Stimulated activated CD4-positive, alpha-beta T cell treated with anti-CD3 and anti-CD28 coated beads, TNF-alpha, amount 100 ng/mL, for 4 hours (primary cell): ENCODE measurements at places on chromosomes 2 and 18.

DNA sequence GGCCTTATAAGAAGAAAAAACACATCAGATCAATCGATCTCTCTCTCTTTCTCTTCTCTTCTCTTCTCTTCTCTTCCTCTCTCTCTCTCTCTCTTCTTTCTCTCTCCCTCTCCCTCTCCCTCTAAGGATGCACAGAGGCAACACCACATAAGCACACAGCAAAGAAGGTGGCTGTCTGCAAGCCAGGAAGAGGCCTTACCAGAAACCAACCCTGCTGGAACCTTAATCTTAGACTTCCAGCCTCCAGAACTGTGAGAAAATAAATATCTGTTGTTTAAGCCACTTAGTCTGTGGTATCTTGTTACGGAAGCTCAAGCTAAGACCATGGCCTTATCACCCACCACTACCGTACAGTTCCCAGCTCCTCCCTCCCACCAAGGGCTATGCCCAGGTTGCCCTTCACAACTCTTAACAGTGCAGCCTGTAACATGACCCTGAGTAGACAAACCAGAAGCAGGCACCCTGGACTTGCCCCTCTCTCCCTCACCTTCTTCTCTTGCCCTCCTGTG is 25.2 kb upstream of the TMEM237 start:
- DNase-seq, result no peak

- DNase-seq, result no peak
These were observed 227.5 kb downstream of the SH3RF3 start for GRCh38 chr2:109356324-109357035.

- no peak for DNase-seq
These were observed 115.5 kb downstream of the HDAC4 start for GRCh38 chr2:239285071-239285931.

DNA sequence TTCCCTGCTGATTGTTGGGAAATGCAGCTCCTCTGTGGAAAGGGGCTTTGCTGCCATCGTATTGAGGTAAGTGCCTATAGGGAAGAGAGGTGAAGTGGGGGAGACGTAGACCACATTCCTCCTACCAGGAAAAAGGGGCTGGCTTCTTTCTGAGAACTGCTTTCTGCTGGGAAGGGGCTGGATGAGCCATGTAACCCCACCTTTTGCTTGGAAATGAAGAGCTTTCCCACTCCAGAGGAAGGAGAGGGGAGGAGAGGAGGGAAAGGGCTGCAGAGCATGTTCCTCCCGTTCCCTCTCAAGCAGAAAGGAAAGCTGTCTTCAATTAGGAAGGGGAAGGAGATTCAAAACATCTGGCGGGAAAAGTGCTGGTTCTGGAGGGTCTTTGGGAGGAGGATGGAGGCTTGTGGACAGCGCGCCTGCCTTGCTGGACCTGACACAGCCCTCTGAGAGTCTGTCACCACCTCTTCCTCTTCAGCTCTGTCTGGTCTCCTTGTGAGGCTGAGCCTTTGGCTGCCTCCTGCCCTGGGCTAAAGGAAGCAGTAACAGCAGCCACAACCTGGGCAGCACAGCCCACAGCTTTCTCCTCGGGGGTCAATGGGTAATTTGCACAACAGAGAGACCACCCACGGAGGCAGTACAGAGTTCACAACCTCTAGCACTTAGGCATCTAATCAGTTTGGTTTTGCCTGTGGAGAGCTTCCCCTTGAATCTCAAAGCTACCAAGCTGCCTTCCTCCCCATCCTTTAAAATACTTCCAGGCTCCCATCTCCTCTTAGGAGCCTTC is 410.0 kb upstream of the TNP1 start:
- no peak for DNase-seq

DNA sequence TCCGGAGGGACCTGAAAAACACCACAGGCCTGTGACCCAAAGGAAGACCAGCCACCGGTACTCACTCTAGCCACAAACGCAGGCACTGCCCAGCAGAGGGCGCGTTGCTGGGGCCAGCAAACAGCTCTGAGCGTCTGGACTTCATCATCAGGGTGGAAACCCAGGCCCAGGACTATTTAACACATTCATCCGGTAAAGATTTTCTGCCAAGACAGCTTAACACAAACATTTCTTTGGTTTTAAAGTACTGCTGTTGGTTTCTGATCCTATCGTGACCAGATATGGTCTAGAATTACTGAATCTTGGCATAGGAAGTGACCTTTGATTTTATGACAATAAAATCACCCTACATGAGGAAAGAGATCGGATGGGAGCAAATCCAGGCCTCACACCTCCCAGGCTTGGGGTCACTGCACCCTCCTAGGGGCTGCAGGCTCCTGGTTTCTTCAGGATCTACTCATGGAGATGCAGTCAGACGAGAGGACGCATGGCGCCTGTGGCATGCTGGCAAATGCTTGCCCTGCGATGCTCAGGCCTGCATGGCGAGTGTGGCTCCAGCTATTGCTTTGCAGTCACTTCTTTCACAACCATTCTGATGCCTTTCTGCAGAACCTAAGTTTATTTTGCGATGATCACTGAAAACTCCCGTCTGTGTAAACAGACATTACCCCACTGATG is 130.4 kb downstream of the COL4A4 start:
- no peak for DNase-seq

GRCh38 chr2:96702098-96702785 is 37.6 kb downstream of the LMAN2L start:
- no peak for DNase-seq

GRCh38 chr2:25758348-25758747 is 85.0 kb upstream of the DTNB start:
- DNase-seq, result no peak

- DNase-seq, result no peak
These were observed 116.1 kb upstream of the RAB12 start for GRCh38 chr18:8493141-8493540.

DNA sequence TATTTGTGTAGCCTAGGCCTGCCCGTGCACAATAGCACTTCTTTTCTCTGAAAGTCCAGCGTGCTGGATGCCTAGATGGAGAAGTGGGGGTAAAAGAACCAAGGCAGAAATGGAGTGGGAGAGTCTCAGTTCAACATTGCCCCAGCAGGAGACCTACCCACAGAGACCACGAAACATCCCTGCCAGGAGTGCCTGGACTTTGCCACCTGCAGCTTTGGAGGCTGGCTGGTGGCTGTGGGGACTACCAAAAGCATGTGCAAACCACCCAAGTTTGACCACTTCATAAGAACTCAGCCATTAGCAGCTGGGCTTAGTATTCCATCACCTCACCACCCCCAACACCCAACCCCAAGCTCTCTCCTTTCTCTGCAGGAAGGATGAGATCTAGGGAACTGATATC is 416.9 kb upstream of the ID2 start:
- no peak for DNase-seq

DNA sequence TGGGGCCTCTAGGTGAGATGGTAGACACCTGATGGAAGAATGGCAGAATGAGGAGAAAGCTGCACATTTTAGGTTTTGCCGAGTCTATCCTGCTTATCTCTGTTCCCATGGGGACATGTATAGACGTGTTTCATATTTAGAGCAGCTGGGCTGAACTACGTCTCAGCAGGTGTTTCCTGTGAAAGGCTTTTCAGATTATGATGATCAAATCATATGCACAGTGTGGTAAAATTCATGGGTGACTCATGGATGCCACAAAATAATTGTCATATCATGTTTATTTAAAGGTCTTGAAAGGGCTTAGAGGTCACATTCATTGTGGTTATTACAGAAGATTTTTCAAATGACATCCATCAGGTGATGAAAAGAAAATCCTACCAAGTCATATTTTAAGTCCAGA is 90.5 kb downstream of the ICOS start:
- no peak for DNase-seq

GRCh38 chr2:26692897-26693849 is 651 bp downstream of the KCNK3 start:
- no peak for DNase-seq

GRCh38 chr2:115084446-115084845 is 642.0 kb downstream of the DPP10 start:
- no peak for DNase-seq

- DNase-seq, result no peak
These were observed 8.4 kb downstream of the L3MBTL4 start for GRCh38 chr18:6406075-6406909.

- DNase-seq, result no peak
These were observed 24.5 kb downstream of the KCNF1 start for GRCh38 chr2:10935953-10936942.

- DNase-seq, result no peak
These were observed 208.9 kb upstream of the BOD1L2 start for GRCh38 chr18:56937874-56938430.

DNA sequence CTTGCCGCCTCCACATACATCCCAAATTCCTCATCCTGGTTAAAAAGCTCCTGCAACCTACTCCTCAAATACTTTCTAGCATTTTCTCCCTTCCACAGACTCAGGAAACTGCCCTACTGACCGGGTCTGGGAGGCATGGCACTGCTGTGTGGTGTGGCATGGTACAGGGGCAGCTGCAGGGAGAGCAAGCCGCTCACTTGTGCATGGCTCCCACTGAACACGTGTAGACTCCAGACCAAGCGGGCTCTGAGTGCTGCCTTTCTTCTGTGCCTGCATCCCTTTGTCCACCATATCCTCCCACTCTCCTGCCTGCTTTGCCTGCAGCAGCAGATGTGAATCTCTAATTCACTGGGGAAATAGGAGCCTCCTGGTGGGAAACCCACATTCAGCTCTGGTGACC is 72.2 kb downstream of the CCDC93 start:
- no peak for DNase-seq

DNA sequence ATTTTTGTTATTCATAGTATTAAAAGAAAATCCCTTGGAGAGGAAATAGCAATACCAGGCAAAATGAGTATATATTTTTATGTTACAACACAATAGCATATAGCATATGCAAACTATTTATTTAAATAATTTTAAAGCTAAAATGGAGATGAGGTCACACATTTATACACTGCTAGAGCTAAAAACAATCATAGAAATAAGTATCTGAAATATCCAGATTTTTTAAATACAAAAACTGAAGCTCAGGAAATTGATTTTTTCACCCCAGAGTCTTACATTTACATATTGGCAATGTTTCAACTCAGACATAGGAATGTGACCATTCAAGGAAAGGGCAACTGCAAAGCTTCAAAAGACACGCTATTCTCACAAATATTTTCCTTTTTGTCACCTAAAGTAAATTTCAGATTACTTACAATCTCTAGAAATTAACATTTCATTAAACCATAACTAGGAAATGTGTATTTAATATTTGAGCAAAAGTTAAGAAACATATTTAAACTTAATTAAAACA is 8.9 kb downstream of the TFPI start:
- DNase-seq, result no peak

GRCh38 chr2:138514173-138514572 is 12.6 kb downstream of the SPOPL start:
- DNase-seq, result no peak

GRCh38 chr2:70718241-70718640 is 49.8 kb downstream of the ADD2 start:
- DNase-seq, result no peak

DNA sequence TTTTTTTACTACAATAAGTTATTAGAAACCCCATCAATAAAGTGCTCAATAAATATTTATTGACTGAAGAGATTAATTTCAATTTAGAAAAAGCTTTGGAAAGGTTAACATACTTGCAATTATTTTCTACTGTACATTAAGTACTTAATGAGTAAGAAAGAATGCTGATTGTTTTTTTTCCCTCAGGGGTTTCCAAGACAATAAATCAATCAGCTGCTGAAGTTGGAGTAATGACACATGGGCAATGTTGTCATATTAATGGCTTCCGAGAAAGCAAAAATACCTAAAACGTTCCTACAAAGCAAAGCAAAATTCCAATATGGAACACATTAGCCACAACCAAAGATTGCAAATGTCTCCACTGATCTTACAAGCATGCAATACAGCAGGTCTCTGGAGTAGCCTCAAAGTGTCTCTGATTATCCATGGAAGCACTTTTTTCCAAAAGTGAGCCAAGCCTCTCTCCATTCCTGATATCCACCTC is 66.7 kb downstream of the ZC3H6 start:
- no peak for DNase-seq

GRCh38 chr18:2049986-2050385 is 521.3 kb downstream of the METTL4 start:
- no peak for DNase-seq

DNA sequence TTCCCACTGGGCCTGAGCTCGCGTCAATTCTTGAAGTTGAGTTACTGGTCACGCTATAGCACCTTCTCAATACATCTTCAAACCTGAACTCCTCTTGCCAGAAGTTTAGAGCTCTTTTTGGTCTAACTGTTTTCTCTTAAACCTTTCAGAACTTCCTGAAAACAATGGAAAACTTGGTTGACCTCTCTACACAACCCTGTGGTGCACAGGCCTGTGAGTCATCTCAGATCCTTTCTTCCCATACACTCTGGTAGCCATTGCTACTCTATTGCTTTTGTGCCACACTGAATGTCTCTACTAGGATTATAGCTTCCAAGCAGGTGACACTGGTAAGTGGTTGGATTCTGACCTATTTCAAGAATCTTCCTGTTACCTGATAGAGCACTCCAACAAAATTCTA is 321.5 kb upstream of the FSIP2 start:
- DNase-seq, result no peak

GRCh38 chr18:58497845-58498244 is 131.0 kb downstream of the ALPK2 start:
- DNase-seq, result no peak

DNA sequence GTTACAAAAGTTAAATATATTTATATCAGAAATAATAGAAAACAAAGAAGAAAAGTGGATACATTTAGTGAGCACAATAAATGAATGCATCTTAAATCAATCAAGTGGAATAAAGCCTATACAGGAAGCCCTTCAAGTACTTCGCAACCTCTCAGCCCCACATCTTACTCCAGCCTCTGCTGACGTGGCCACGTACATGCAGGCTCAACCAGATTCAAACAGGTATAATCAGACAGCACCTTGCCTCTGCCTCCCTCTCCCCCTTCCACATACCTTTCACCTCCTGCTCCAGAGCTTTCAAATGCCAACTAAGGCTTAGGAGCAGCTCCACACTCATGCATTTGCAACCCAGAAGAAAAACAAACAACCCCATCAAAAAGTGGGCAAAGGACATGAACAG is 32.9 kb downstream of the CACNB4 start:
- DNase-seq, result no peak

DNA sequence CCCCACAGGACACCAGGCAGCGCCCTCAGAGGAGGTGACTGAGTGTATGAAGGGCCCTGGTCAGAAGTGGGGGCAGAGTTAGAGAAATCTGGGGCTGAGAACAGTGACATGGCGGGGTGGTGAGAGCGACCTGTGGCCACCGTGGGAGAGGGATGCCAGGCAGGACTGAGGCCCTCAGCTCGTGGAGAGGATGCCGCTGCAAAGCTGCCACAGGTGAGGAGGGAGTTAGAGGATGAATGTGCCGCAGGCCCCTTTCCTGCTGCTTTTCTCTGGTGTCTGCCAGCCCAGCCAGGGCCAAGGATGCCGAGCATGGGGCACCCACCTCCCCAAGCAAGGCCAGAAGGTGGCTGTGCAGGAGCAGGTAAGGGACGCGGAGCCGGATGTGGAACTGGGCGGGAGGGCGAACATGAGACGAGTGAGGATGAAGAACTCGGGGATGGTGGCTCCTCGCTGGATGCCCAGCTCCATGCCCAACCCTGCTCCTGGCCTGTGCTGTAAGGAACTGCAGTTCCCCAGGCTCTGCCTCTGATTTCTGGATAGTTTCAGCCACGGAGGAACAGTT is 269.2 kb upstream of the HDAC4 start:
- no peak for DNase-seq
